ENCODE measurements at places on chromosomes 6 and 20. TPM values are rescaled to one million over a fixed set of nuclear protein-coding genes. Genes with fewer than 3 reads are reported as not detected.

- no peak for DNase-seq
Observed at GRCh38 chr20:38725148-38725901, 1.0 kb downstream of the SLC32A1 start.

DNA sequence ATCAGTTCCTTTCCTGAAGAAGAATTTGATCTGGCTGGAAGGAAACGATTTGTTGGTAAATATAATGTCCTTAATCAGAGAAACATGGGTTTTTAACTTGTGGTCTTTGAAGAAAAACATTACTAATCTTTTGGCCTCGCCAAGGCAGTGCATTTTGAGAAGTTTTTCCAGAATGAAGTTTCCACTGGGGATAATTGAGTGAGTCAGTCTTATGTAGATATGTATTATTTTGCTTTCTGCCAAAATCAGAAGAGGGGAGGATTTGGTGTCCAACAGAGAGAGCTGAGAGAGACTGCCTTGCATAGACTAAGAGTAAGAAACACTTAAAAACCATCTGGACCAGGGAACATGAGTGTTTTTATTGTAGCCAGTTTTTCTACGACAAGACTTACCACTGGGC lies 79.9 kb downstream of the FNDC1 start:
- no peak for DNase-seq

DNA sequence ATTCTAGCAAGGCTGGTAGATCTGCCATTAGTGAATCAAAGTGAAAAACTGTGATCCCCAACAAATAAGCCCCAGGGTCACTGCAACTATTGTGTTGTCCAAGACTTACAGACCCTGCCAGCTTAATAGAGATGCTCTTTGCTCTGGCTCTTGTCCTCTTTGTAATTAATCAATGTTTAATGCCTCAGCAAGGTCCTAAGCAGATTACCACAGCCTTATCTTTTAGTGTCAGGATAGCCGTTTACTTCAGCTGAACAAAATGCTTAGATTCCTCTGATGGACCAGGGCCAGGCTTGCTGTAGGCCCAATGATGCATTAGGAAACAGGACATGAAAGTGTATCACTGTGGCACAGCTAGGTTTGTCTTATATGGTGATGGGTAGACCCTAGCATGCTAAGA lies 353.3 kb downstream of the HACE1 start:
- DNase-seq: no peak

DNA sequence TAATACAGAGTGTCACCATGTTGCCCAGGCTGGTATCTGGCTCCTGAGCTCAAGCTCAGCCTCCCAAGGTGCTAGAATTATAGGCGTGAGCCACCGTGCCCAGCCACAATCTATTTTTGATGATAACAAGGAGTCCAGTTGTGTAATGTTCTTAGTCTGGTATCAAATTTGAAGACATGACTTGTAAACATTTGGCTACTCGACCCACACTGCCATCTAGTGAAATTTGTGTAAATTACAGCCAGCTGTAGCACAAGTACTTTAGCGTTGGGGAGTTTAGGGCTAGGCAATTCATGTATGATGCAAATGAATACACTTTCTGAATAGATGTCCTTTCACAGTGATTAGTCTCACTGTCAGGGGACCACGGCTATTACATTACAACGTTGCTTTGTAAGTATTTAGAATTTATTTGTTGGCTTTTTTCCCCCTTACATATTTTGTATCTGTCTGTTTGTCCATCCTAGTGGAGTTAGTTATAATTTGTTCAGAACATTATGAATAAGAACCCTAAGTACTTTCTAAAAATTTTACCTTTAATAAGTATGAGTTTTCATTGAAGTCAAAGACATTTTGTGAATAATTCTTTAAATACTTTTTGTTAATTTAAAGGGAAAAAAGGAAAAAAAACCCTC lies 139.7 kb downstream of the PRDM13 start:
- peak; percentile 73 for DNase-seq

- no peak for DNase-seq
Observed at GRCh38 chr6:30926644-30927043, 5.3 kb downstream of the SFTA2 start.

KIAA0408 gene
- total RNA-seq: 1.8 TPM

GRCh38 chr20:51189814-51190782 lies 167.2 kb upstream of the KCNG1 start:
- DNase-seq: no peak

- no peak for DNase-seq
Observed at GRCh38 chr6:118660218-118660569, 8.8 kb upstream of the CEP85L start.

- DNase-seq: no peak
Observed at GRCh38 chr6:139109558-139109957, 25.3 kb upstream of the HECA start.

GRCh38 chr6:13486679-13487121 lies 700 bp downstream of the GFOD1 start:
- DNase-seq: peak; percentile 71

- no peak for DNase-seq
Observed at GRCh38 chr6:156833755-156834154, 56.6 kb downstream of the ARID1B start.

MAN1A1 gene
- total RNA-seq: 35.8 TPM

GRCh38 chr6:540490-540889 lies 116.4 kb downstream of the HUS1B start:
- DNase-seq: no peak

GRCh38 chr6:143691900-143692636 lies 14.3 kb downstream of the PHACTR2 start:
- DNase-seq: no peak

- no peak for DNase-seq
Observed at GRCh38 chr20:56516631-56517030, 7.9 kb upstream of the FAM209A start.

DNA sequence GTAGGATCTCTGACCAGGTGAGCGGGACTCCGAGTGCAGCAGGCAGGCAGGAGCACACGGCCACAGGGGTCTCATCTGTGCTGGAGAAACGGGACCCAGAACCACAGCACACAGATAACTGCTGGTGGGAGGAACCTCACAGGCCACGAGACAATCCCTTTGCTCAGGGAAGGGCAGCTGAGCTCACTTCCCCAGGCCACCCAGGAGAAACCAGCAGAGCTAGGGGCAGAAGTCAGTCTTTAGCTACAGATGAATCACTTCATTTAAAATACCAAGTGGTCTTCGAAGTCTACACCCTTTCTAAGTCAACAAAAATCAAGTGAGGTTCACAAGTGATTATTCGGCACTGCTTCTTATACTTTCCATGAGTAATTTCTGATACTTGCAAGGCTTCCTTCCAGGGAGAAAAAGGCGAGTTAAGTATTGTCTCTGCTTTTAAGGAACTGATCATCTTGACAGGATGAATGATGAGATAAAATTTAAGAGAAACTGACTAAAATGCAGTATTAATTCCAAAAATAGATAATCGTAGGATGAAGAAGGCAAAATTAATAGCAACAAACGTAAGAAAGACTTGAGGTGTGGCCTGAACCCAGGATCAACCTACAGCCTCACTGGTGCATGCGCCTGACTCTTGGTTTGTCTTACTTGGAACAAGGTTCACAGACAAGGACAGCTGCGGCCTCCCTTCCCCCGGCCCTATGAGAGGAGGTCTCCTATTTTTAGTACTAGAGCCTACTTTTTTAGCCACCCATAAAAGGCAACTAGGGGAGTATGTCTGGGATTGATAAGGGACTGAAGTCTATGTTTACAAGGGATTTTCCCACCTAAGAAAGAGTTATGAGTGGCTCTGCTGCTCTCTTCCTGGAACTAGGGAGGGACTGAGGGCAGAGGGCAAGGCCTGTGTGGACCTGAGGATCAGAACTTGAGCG lies 233.6 kb downstream of the TTLL2 start:
- peak; percentile 54 for DNase-seq

DNA sequence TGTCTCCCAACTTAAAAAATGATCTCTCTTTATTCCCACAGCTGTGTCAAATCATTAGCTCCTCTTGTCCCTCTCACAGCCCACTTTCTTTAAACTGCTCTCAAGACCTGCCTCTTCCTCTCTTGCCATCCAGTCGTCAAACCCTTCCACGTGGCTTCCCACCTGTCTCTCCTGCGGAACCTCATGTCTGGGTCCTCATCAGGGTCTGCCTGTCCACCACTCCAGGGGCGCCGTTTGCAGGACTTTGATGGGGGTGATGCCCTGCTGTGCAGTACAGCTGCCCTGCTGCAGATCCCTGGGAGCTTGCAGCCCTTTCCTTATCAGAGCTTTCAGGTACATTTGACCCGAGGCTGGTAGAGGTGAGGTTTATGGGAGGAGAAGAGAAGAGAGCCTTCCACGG lies 114.8 kb downstream of the DHX35 start:
- DNase-seq: no peak

DNA sequence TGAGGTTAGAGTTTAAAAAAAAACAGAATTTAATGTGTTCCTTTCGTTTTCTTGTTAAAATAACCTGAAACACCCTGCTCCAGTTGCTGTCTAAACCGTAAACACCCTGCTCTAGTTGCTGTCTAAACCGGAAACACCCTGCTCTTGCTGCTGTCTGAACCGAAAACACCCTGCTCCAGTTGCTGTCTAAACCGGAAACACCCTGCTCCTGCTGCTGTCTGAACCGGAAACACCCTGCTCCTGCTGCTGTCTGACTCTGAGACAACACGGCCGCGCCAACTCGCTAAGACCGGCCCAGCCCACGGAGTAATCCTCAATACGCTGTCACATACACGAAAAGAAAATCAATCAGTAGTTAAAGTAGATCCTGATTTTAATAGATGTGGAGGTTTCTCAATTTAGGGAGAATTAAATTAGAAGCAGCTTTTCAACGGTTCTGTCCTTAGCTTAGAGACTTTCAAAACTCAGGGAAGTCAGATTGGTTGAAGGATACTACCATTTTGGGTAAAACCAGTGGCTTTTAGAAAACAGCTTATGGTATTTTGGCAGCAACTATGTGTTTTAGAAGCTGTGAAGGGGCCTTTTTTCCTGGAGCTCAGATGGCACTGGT lies 98.3 kb downstream of the RAMACL start:
- DNase-seq: peak; percentile 70

- DNase-seq: peak; percentile 91
Observed at GRCh38 chr6:37207903-37208456, 38.0 kb downstream of the PIM1 start.

GRCh38 chr20:43915211-43916072 lies 790 bp downstream of the TOX2 start:
- no peak for DNase-seq

- no peak for DNase-seq
Observed at GRCh38 chr6:145071836-145072235, 663.5 kb downstream of the EPM2A start.

- no peak for DNase-seq
Observed at GRCh38 chr6:121205569-121205968, 128.7 kb downstream of the TBC1D32 start.

DNA sequence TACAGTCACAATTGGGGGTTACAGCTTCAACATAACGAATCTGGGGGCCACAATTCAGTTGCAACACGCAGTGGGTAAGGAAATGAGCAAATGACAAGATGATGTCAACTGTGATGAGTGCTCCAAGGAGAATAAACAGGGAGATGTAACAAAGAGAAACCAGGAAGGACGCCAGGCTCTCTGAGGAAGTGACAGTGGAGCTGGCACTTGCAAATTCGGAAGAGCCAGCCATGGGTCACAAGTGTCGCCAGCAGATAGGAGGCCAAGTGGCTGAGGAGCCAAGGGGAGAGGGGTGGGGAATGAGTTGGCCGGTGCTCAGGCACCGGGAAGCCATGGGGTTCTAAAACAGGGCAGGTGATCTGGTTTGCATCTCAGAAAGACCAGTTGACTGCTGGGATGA lies 136.4 kb downstream of the EYA2 start:
- DNase-seq: no peak

DNA sequence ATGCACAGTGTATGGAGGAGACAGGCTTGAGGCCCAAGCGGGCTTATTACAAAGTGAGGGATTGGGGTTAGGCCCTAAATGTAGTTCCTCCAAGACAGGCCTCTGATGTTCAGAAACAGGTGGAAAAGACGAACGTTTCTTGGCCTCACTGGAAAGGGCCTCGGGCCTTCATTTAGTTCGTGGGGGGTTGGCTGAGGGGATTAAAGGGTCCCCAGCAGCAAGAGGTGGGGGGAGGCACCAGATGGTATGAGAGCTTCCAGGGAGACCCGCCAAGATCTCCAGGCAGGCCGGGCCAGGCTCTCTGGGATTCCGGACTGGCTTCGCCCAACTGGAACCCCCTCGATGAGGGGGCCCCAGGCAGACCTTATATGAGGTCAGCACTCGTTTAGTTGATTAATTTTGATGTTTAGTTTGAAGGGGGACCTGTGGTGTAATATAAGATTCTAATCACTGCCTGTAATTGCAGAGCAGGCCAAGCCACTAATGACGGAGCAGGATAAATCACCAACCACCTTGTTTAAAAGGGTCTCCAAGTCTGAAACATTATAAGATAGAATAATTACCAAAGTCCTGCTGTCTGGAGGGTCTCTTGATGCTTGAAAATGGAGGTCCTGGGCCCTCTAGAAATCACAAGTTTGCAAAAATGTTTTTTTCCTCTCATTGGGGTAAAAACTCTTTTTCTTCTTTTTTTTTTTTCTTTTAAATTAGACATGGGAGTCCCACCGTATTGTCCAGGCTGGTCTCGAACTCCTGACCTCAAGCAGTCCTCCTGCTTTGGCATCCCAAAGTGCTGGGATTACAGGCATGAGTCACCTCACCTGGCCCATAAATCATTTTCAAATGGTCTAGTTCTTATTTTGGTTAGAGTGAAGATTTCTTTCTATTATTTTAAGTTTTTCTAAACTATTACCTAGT lies 2.2 kb downstream of the HMGA1 start:
- DNase-seq: no peak

DNA sequence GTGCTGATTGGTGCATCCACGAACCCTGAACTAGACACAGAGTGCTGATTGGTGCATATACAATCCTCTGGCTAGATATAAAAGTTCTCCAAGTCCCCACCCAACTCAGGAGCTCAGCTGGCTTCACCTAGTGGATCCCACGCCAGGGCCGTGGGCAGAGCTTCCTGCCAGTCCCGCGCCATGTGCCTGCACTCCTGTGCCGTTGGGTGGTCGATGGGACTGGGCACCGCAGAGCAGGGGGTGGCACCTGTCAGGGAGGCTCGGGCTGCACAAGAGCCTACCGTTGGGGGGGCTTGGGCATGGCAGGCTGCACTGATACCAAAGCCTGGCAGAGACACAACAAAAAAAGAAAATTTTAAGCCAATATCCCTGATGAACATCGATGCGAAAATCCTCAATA lies 185.4 kb upstream of the ASCC3 start:
- DNase-seq: no peak

NRSN1 gene
- not detected for total RNA-seq

UQCC2 gene
- total RNA-seq: 143 TPM

DNA sequence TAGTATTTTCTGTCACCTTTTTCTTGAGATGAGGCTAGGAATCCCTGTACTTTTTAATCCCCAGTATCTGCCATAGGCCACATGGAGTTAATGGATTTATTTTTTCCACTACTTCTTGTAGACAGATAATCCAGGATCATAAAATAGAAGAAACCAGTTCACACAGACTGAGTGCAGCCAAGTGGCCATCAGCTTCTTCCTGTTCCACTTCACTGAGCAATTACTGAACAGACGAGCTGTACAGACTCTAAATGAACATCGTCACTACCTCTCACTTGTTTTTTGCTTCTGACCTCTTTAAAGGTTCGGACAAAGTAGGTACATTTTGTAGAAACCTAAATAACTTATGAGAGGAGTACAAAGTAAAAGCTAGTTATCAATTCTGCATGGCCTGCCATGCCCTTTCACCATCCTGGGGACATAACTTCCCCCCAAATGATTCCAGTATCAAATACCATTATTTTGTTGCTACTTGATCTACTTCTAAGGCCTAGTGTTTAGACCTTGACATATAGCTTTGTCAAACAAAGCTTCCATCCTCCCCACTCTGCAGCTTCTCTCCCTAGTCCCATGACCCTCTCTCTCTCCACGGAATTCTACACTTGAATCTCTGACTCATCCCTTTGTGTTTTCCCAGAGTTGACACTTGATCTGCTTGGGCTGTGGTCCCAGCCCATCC lies 34.4 kb upstream of the ARHGAP18 start:
- no peak for DNase-seq

PI3 gene
- not detected for total RNA-seq
